ENCODE measurements at places on chromosomes 2 and 18.

DNA sequence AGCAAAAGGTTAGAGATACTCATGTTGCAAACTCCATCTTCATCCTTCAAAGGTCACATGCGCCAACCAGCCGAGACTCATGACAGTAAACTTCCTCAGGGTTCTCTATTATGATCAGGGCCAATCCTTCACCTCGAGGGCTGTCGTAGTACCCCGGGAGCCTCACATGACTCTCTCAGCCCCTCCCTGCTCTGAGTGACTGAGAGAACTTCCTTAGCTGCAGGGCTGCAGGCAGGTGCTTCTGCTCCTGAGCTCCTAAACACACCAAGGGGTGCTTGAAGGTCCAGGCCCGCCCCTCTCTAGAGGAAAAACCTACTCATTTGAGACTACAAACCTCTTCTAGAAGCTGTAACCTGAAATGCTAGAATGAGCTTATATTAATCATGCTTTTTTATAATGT lies 48.2 kb downstream of the LONRF2 start:
- no peak for DNase-seq

DNA sequence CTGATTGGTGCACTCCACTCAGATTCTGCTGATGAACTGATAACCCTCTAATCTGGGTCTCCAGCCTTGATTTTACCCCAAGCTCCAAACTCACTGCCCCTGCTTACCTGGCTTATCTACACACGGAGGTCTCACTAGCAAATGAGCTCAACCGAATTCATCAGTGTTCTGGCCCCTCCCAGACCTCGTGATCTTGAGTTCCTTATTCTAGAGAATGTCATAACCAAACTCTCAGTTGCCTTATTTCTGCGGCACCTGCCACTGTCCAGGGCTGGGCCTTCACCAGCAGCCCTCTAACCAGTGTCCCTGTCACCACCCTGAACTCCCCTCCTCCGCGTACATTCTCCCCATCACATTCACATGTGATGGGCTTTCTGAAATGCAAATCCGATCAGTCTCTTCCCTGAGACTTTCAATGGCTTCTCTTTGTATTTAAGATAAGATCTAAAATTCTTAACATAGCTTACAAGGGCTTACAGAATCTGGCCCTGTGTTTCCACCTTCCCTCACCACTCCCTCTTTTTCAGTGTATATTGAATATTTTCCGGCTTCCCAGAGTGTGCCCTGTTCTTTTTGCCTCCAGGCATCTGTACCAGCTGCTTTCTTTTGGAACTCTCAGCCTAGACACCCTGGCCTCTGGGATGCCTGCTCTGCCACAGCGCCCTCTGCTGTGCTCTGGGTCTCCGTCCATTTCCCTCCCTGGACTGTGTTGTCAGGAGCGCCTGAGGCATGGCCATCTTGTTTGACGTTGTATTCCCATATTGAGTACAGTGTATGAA lies 31.1 kb downstream of the NAB1 start:
- DNase-seq: peak; percentile 59

DNA sequence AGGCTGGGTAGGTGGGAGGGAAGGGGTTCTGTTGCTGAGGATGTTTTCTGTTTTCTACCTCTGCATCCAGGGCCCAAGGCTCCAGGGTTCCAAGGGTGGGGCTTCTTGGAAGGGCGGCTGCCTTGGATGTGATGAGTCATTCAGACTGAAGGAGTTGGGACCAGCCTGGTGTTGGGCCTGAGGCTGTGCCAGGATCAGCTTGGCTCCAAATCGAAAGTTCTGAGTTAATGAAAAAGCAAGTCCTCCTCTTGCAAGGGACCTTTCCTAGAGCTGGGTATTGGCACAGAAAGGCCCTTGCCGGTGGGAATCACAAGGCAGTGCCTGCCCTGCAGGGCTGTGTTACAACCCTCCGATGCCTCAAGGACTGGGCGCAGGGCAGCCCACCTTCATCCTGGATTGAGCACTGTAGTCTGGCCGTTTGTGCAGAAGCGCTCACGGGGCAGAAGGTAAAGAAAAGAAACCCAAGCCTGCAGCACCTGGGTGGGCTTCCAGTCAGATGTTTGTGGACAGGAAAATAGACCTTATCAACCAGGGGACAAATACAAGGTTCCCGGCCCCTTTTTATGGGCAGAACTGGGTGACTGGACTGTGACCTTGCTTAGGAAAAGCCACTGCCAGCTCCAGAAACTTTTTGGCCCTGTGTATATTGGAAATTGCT lies 52.5 kb upstream of the MCFD2 start:
- DNase-seq: no peak

DNA sequence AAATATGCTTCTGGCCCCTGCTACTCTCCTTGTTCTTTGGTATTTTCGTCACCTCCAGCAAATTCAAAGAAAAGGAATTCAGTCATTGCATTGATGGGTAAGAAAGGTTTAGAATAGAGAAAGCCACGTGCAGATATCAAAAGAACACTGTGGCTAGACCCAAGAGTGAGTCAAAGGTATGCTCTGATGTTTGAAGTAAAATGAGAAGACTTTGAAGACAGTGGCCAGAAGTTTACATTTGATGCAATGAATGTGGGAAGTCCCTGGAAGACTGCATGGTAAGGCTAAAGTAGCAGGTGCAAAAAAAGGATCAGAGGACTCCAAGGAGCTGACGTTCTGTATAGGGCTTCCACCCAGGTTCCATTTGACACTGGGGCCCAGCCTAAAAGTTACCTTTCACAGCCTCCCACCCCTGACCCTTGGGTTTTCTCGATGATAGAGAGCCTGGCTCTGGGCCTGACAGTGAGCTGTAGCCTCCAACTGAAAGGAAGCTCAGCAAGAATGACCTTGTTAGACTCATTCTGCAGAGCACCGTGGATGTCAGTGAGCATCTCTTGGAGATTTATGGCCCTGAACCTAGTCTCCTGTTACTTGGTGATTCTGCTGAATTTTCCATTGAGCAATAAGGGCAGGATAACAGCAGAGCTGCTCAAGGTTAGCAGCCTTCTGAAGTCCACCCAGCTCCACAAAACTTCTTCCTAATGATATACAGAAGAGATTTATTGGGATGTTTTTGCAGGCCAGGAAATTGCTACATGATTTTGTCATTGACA lies 223.7 kb upstream of the RBBP8 start:
- DNase-seq: no peak

DNA sequence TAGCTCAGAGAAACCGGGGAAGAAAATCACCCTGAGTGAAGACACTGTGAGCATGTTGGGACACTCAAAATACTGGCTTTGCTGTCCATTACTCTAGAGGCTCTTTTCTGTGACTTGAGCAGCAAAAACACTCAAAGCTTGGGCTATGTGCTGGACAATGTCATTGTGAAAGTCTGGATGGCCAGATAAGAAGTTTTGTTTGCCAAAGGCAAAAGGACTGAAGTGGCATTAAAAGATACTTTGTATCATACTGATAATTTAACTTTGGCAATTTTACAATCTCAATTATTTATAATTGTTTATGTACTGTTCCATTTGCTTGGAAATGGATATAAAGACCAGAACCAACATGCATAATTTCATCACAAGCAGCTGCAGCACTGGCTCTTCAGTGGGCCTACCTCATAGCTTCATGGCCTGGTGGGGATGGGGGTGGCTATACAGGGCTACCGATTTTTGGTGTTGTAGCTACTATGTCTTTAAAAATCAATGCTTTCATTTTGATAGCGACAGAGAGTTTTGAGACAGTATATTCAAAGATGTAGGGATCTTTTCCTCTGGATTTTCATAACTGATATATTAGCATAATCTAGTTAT lies 51.1 kb downstream of the RBKS start:
- DNase-seq: no peak

DNA sequence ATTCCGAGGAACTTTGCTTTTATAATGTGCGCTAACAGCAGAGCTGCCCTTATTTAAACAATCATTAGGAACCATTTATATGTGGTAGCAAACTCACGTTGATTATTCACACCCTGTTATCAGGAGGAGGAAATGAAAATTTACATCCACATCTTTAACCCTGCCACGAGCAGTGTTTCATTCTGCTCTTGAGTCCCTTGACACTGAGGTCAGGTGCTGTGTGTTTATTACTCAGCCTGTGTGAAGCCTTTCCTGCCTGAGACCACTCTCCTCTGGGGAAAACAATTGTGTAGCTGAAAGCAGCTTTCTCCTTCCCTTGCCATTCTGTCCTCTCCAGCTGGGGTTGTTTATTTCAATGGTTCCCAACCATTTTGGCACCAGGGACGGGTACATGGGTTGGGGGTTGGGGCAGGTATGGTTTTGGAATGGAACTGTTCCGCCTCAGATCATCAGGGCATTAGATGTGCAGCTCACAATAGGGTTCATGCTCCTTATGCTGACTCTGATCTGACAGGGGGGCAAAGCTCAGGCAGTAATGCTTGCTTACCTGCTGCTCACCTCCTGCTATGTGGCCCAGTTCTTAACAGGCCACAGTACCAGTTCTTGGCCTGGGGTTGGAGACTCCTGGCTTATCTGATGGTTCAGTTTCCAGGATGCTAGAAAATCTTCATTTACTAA lies 651.1 kb downstream of the TDRD15 start:
- DNase-seq: no peak

DNA sequence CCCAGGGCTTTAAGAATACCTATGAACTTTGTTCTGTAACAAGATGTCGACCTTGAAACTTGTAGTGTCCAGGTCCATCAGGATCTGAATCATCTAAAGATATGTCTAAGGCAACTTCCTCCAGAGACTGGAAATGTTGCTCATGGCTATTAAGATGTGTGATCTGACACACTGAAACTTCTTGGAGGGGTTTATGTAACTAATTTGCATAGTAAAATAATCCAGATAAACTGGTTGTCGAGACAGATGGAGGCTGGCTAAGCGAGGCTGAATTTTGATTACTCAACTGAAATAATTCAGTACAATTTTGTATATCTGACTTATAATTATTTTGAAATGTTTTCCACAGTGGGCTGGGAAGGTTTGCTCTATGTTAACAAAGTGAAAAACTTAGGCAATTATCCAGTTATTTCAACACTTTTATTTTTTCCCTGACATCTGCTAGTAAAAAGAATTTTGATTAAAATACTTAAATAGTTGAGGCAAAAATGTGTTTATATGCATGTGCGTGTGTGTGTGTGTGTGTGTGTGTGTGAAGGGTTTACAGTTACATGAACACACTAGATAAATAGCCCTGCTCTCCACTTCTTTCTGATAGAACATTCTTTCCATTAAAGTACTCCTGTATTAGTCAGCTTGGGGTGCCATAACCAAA lies 11.4 kb upstream of the MAP3K20 start:
- no peak for DNase-seq

DNA sequence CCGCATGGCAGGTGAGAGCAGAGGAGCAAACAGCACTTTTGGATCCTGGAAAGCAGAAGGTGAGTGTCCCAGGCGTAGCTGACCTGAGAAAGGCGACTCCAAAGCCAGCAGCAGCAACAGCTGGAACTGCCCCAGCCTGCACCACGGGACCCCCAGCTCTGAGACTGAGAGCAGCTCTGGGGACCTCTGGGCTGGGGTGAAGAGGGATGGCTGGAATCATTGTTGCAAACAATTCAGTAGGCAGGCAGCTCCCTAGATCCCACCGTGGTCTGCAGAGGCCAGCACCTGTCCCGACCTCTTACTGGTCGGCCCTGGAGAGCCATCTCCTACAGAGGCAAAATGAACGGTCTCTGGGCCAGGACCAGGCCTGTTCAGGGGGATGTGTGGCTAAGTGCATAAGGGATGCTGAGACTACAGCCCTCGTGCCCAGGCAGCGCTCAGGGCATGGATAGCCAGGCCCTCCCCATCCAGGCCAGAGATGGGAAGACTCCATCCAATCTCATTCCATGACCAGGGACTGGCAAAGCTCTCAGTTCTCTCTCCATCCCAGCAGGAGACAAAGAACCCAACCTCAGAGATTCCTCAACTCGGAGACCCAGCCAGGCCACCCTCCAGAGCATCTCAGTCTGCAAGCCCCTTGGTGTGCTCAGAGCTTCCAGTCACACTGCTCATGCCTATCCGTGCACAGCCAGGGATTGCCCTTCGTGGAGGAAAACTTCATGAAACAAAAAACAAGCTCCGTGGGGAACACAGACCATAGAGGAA lies 38.2 kb upstream of the ALPP start:
- DNase-seq: peak; percentile 23

DNA sequence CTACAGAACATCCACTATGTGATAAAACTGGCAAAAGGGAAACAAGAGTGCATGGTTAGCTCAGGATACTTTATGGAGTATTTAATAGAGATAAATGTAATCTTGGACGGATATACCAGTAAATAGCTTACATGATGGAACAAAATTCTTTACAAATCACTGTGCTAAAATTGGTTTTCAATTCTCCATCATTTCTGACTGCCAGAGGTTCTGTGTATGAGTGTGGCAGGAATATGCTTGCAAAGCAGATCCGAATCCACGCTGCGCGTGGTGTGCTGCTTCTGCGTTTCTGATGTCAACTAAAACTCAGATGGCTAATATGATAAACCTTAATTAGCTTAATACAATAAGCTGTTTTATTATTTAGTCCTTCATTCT lies 2.1 kb downstream of the ZNF532 start:
- DNase-seq: no peak

GRCh38 chr2:208222351-208222750 lies 32.5 kb downstream of the IDH1 start:
- DNase-seq: no peak

DNA sequence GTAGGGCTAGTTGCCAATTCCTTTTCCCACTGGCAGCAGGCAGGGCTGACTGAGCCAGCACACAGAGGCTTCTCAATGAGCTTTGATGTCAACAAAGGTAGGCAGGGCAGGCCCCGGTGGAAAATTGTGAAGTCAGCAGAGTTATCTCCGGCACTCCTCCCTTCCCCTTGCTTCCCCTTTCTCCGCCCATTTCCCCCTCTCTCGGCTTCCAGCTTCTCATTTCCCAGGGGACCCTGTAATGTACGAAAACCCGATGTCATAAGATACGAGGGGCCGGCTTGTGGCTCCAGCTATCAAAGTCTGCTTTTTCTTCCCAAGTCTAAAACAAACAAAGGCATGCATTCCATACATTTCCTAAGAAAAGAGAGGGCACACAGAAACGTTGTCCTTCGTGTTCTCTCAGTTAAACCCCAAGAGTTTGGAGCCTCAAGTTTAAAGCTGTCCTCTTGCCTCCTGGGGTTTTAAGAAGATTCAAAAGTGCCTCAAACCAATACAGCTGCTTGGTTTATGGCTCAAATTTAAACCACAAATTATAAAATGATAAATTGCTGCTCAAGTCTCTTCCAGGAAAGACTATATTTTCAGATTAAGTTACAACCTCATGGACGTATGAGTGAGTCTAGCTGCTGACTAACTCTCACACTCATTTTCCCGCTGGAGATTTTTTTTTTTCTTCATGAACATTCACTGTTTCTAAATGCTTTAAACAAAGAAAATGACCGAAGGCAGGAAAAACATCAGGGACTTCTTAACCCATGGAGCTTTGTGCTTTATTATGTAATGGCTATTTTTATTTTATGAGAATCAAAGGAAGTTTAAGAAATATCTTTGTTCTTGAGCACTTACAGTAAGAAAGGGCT lies 27.2 kb upstream of the EML4 start:
- DNase-seq: no peak

DNA sequence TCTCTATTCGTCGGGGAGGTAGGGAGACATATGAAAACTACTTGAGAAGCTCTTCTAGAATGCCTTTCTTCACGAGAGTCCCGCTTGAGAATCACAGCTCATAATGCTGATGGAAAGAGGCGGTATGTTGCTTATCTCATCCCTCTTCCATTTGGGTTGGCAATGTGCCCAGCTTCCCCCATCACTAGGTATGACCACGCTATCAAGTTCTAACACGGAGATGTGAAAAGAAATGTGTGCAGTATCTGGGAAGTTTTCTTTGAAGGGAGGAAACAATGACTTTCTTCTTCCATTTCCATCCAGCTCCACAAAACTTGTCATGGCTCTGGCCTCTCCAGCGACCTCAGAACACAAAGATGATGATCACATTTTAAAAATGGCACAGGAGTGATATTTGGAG lies 742.4 kb downstream of the DCDC2C start:
- no peak for DNase-seq

GRCh38 chr2:218275371-218276072 lies 5.2 kb downstream of the PNKD start:
- no peak for DNase-seq

Measured in activated naive CD4-positive, alpha-beta T cell treated with anti-CD3 and anti-CD28 coated beads, Interleukin-2, amount 50 U/mL, for 72 hours (primary cell).